Neural crest cell (in vitro differentiated cells): ENCODE measurements at places on chromosomes 13 and 19. TPM values are rescaled to one million over a fixed set of nuclear protein-coding genes. Genes with fewer than 3 reads are reported as not detected.

Gene C2CD4C
- 5.6 and 6.7 TPM in 2 replicates for total RNA-seq

Gene C5AR2
- not detected in 2 replicates for total RNA-seq

Gene DNAAF3
- total RNA-seq = 9.5 and 10.4 TPM in 2 replicates

Gene C13orf46
- 0.66 and 1.9 TPM in 2 replicates for total RNA-seq

- no peaks in the 10 kb centered on the region for H3K4me1 ChIP-seq
- no peak for DNase-seq
- peaks cover 9% of the 10 kb centered on the region for H3K27me3 ChIP-seq
- H3K4me3 ChIP-seq = no peak overlapping the region
These were observed 1.4 kb downstream of the MAG start for GRCh38 chr19:35293363-35293739.

DNA sequence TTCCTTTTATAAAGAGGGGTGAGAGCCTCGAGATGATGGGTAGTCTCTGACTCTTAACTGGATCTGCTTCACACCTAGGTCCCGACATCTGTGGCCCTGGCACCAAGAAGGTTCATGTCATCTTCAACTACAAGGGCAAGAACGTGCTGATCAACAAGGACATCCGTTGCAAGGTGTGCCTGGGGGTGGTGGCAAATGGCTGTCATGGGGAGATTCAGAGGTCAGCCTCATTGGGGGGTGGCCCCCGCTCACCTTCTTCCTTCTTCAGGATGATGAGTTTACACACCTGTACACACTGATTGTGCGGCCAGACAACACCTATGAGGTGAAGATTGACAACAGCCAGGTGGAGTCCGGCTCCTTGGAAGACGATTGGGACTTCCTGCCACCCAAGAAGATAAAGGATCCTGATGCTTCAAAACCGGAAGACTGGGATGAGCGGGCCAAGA is 1.6 kb downstream of the CALR start:
- H3K36me3 ChIP-seq = peaks cover 35% of the 10 kb centered on the region
- H3K4me3 ChIP-seq = peak overlapping the region; percentile 100
- H3K27me3 ChIP-seq = peaks cover 13% of the 10 kb centered on the region
- no peak overlapping the region for H3K27ac ChIP-seq

DNA sequence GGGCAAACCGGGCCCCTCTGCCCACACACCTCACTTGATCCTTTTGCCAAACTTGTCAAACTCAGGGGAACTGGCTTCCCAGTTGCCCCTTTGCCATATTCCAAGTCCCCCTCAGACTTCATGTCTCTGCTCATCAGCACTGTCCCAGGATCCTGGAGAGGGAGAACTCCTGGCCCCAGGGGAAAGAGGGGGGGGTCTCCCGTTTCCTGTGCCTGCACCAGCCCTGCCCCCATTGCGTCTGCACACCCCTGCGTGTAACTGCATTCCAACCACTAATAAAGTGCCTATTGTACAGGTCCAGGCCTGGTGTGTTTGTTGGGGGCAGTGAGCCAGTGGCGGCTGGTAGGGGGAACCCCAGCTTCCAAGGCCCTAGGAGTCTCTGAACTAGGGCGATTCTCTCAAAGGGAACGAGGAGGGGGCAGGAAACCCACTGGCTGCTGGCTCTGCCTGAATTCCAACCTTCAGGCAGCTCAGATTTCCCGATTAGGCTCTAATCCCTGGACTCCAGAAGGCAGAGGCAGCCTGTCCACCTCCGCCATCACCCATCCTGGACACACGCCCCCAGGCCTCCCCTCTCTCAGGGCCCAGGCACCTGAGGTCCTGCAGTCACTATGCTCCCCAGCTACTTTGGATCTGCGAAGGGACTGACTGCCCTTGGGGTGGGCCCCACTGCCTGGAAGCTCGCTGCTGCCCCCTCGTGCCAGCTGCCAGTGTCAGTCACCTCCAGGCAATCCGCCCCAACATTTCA is 9.7 kb upstream of the ILF3 start:
- H3K27ac ChIP-seq = peak overlapping the region; percentile 93
- H3K27me3 ChIP-seq = no peaks in the 10 kb centered on the region
- peaks cover 38% of the 10 kb centered on the region for H3K4me1 ChIP-seq
- DNase-seq = peak; percentile 87

DNA sequence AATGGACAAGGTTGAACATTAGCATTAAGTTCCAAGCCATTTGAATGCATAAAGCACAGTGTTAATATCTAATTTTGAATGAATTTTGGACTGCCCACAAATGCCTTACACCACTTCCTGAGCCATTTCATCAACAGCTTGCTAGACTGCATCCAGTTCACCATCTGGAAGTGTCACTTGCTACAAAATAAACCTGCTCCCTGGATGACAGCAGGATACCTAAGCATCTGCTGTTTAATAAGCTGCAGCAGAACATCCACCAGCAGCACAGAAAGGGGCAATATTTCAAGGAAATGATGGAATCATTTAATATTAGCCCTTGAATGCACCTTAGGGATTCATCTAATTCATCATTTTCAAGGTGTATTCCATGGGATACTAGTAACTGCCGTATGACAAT is 76.6 kb upstream of the PCDH9 start:
- H3K27ac ChIP-seq = no peak overlapping the region
- no peak overlapping the region for H3K4me3 ChIP-seq
- no peaks in the 10 kb centered on the region for H3K4me1 ChIP-seq
- H3K27me3 ChIP-seq = no peaks in the 10 kb centered on the region

GRCh38 chr13:95349267-95349666 is 48.0 kb upstream of the ABCC4 start:
- peaks cover 9% of the 10 kb centered on the region for H3K36me3 ChIP-seq
- no peak overlapping the region for H3K4me3 ChIP-seq
- H3K27ac ChIP-seq = peak overlapping the region; percentile 19
- no peaks in the 10 kb centered on the region for H3K27me3 ChIP-seq

DNA sequence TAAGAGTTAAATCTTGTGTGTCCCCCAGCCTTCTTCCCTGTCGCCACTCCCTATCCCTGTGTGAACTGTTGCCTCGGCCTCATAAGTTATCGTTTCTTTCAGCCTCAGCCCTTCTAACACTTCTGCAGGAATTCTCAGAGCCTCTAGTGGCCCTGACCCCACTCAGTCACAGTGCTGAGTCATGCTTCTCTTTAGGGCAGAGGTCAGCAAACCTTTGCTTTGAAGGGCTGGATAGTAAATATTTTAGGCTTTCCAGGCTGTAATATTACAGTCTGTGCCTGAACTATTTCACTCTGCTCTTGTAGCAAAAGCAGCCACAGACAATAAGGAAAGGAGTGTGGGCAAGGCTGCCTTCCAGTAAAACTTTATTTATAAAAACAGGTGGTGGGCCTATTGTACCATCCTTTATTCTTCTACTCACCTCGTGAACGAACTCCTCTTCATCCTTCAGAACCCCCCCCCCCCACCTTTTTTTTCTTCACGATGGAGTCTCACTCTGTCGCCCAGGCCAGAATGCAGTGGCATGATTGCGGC is 22.1 kb downstream of the MYO9B start:
- H3K4me1 ChIP-seq = peaks cover 25% of the 10 kb centered on the region
- H3K4me3 ChIP-seq = peak overlapping the region; percentile 16
- DNase-seq = no peak
- no peaks in the 10 kb centered on the region for H3K27me3 ChIP-seq
- H3K36me3 ChIP-seq = peaks cover 18% of the 10 kb centered on the region
